Liver (tissue), 10 donors: ENCODE measurements at places on chromosomes 6 and 20.

DNA sequence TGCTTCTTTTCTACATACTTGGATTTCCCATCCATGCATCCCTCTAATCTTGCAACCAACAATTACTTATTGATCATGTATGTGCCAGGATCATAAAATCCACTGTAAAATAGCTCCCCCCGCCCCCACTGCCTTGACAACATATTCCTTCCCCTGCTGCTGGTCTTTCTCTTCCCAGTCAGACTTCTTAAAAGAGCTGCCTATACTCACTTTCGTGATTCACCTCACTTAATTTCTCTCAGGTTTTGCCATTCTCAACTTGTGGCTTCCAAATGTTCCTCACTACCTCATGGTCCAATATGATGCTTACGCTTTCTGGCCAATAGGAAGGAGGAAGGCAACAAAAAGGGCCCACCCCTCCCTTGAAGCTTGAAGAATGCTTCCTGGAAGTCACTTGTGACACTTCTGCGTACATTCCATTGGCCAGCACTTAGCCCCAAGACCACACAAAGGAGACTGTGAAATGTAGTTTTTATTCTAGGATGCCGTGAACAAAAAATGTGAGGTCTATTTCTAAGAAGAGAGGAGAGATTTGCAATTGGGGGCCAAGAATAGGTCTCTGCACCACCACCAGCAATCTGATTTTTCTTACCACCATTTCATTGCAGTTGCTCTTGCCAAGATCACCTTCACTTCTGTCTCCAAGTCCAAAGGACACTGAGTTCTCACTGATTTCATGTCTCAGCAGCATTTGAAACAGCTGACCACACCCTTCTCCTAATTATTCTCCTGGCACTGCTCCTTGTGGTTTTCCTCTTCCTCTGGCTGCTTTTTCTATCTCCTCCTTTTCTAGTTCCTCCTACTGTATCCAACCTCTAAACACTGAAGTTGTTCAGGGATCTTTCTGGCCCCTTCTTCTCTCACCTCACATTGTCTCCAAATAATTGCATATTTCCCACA lies 30.8 kb downstream of the CD164 start:
- no peak for DNase-seq

GRCh38 chr6:44582930-44583329 lies 195.4 kb downstream of the CDC5L start:
- no peak for DNase-seq

DNA sequence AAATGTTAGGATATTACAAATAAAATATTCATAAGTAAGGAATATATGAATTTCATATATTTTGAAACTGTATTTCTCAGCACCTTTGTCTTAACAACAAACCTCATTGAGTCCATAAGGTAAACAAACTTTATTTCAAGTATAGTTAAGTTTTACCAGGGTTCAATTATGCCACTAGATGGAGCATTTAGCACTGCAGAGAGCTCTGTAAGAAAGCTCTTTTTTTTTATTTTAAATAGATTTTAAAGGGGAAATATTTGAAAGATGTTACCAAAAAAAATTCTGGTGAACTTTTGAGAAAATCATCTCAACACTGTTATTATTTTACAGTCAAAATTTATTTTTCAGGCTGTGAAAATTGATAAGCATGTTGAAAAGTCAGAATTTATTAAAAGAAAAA lies 955.2 kb upstream of the EYS start:
- DNase-seq: no peak

DNA sequence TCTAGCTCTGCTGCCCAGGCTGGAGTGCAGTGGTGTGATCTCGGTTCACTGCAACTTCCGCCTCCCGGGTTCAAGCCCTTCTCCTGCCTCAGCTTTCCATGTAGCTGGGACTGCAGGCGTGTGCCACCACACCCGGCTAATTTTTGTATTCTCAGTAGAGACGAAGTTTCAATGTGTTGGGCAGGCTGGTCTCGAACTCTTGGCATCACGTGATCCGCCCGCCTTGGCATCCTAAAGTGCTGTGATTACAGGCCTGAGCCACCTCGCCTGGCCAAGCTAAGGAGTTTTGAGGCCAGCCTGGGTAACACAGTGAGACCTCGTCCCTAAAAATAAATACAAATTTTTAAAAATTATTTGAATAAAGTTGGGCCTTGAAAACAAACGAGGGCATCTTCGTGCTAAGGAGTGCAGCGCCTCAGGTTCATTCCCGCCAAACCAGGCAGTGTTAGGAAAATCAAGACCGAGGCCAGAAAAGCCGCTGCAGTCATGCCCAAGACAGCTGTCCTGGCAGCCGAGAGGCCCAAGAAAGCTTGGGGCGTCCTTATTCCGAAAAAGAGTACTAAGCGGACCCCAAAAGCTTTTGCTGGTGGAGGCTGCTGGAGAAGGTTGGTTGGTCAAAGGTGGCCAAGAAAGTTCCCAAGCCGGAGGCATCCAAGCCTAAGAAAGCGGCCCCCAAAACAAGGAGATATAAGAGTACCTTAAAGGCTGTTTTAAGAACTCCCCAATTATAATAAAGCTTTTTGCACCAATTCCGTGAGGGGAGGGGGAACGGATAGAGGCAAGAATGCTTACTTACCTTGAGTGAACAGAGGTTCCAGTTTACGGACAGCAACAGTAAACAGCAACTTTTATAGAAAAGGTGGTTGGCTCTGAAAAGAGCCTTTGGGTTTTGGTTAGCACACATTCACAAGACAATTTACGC lies 109.0 kb downstream of the HFE start:
- DNase-seq: no peak

- DNase-seq: no peak
Measured at GRCh38 chr6:6515691-6516607, 72.6 kb upstream of the LY86 start.

DNA sequence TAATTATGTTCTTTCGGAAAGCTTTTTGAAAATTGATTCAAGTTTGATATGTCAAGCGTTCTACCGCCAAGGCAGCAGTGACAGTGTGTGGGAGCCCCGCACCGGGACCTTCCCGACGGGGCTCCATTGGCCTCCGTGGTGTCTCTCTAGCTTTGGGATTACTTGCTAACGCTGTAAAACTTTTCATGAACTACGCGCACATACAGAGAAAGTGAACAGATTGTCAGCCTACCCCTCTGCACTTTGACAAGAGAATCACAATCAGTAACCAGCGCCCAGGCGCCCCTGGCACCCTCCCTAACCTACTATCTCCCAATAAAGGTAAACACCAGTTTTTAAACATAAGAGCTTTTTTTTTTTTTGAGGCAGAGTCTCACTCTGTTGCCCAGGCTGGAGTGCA lies 274.8 kb downstream of the CDH4 start:
- DNase-seq: no peak

GRCh38 chr6:92586236-92586977 lies 833.0 kb downstream of the EPHA7 start:
- no peak for DNase-seq

GRCh38 chr6:151154418-151154817 lies 85.3 kb upstream of the AKAP12 start:
- DNase-seq: no peak

DNA sequence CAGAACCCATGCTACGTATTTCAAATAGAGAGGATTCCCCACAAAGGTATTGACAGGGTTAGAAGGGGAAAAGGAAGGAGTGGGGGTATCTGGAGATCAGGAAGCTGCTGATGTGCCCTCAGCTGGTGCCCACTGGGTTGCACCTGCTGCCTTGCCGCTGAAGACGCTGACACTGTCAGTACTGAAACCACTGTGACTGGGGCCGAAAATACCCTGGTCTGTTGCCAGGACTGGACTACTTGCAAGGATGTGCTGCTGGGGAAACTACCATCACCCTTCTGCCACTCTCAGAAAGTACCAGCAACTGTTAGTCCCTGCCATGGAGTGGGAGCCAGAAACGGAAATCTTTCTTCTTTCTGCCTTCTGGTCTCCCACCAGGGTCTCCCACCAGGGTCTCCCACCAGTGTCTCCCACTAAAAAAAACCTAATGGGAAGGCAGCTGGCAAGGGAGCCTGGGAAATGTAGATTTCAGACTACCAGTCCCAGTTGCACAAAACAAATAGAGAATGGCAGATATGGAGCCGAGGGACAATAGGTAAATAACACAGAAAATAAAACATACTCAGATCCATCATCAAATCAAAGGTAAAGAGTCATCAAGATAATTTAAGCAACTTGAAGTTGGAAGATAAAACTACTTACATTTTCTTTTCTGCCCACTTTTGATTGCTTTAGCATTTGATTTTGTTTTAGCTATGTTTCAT lies 204.8 kb downstream of the TPBG start:
- no peak for DNase-seq

DNA sequence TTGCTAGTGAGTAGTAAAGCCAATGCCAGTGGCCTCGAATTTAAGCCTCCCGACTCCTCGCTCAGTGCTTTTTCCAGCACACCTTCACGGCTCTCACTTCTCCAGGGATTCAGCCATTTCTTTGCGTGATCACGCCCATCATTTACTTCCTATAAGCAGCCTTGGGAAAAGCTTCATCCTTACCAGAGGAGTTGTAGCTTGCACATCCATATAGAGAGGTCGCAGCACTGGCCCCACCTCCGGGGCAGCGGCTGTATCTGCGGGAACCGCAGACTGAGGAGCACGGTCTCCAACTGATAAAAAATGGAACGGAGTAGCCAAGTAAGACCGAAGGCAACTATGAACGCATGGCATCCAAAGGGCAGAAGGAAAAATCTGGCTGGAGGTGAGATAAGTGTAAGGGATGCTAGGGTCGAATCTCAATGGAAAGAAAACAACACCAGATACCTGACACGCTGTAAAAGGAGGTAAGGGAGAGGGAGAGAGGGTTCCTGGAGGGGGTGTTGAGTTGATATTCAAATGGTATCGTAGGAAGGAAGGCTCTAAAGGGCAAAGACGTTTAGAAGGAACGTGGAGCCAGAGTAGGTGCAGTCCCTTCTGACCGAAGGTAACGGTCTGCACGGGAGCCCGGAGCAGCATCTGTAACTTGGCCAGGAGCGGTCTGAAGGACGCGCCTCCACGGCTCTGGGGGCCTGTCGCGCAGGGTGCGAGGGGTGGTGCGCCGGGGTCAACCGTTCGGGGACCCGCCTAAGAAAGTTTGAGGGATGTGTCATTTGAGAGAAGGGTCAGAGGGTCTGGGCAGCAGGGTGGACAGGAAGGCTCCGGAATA lies 640 bp downstream of the NFS1 start:
- peak; percentile 49 for DNase-seq

DNA sequence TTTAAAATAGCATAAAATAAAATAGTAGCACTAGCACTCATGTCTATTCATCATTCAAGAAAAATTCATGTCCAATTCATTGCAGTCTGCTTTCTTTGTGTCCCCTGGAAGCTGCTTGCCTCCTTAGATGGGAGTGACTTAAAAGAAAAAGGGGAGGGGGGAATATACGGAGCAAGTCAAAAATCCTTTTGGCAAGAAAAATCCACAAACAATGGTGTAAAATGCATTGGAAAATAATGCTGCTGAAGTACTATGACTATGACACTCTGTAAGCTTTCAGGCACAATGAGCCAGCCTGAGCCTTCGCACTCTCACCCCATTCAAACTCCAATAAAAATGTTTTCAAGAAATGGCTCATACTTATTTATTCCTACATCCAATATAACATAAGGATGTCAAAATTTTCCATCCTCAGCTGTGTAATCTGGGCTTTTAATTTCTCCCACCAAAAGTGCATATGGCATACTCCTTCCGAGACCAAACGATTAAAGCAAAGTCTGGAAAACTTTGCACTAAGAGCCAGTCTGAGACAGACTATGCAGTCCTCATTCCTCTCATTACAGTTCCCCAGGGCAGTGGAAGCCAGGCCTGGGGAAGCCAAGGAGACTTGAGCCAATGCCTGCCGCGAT lies 790 bp downstream of the NEDD9 start:
- no peak for DNase-seq

DNA sequence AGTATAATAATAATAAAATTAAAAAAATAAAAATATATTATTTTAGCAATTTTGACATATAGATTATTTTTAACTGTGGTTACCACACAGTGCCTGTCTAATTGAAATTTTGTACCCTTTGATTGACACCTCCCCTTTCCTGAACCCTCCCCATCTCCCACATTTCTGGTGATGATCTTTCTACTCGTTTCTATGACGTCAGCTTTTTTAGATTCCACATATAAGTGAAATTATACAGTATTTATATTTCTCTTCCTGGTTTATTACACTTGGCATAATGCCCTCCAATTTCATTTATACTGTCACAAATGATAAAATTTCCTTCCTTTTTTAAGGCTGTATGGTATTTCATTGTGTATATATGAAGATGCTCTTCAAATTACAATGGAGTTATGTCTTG lies 258.1 kb upstream of the PTCHD4 start:
- DNase-seq: no peak

GRCh38 chr6:30002871-30003270 lies 58.2 kb upstream of the POLR1H start:
- no peak for DNase-seq

DNA sequence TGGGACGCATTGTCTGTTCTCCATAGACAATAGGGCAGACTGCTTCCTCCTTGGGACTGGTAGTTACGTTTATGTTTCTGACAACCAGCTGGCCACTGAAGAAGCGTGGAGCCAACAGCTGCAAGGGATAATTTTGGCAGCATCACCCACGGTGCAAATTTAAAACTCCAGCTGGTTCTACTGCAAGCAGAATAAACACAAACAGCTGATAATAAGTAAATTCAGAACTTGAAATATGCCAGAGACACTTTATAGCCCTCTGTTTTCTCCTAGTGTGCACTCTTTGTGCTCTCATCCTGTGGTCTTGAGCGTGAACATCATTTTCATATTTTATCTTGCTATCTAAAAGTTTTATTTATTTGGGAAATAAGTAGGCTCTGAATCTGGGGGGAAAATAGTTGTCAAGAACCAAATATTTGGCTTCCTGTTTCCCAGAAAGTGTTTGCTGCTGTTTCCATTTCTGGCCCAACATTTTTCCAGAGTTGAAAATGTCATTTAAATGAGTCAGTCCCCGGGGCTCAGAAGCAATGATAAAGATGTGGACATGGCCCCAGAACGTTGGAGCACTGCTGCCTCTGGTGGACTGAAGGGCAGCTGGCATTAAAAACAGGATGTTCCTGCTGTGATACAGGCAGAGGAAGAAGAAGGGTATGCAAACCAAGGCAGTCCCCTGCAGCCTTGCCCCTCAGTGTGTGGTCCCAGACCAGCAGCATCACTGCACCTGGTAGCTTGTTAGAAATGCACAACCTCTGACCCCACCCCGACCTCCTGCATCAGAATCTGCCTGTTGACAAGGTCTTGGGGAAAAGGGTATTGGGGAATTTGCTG lies 12.5 kb upstream of the THBD start:
- no peak for DNase-seq

- no peak for DNase-seq
Measured at GRCh38 chr6:46746696-46747095, at the start of gene ANKRD66. Gene ANKRD66, plus strand, starts transcription at chr6:46746933. Its CDS starts 5,016 bp downstream, at chr6:46751949.

DNA sequence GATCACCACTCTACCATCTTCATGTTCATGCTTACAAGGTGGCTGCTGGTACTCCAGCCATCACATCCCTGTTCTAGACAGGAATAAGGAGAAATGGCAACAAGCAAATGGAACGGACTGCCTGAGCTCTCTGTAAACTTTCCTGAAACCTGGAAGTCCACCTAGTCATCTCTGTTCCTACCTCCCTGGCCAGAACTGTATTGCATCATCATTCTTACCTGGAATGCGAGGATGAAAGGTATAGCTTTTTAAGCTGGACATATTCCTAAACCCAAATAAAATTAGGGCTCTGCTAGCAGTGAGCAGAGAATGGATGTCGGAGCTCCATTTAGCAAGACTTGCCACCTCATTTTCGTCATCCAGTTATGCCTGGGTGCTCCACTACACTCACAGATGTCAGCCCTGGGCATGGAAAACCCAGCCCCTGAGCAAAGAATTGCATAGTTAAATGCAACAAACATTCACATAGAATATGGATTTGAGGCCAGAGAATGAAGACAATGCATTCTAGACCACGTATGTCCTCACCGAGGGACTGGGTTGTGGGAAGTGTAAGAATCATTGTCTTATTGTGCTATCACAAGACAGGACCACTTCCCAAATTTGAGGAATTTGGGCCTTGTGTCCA lies 214.3 kb upstream of the CDYL start:
- DNase-seq: no peak
